MG63 (cell line): ENCODE measurements at places on chromosomes 5 and 9.

- DNase-seq: peak; percentile 50
These were observed 181.0 kb downstream of the BNC2 start for GRCh38 chr9:16689351-16689938.

DNA sequence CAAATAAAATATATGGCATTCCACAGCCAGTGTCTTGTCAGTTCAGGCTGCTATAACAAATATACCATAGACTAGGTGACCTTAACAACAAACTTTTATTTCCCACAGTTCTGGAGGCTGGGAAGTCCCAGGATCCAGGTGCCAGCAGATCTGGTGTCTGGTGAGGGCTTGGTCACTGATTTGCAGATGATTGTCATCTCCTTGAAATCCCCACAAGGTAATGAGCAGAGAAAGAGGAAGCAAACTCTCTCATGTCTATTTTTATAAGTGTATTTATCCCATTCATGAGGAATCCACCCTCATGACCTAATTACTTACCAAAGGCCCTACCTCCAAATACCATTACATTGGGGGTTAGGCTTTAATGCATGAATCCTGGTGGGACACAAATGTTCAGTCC is 663.2 kb downstream of the TLR4 start:
- DNase-seq: no peak

DNA sequence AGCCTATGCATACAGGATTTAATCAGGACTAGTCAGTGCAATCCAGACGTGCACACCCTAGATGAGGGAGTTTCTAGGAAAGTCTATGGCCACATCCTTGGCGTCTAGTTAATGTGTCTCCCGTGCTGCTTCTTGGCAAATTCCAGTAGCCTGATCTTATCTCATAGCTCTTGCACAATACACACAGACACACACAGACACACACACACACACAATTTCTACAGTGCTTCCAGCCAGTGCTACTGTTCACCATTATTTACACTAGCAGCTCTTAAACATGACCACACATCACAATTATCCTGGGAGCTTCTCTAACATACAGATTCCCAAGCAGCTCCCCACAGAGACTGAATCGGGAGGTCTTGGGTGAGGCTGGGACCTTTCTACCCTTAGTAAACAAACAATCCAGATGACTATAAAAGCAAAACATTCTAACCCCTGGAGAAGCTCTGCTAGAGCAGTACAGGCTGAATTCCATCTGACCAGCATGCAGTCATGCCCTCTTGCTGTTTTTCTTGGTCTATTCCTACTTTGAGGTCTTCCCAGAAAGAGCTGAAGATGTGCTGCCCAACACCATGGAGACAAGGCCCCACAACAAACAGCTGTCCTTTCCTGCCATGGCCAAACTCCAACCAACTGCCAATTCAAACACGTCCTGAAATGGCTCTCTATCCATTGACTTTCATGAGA is 236.6 kb downstream of the DEPDC1B start:
- no peak for DNase-seq

DNA sequence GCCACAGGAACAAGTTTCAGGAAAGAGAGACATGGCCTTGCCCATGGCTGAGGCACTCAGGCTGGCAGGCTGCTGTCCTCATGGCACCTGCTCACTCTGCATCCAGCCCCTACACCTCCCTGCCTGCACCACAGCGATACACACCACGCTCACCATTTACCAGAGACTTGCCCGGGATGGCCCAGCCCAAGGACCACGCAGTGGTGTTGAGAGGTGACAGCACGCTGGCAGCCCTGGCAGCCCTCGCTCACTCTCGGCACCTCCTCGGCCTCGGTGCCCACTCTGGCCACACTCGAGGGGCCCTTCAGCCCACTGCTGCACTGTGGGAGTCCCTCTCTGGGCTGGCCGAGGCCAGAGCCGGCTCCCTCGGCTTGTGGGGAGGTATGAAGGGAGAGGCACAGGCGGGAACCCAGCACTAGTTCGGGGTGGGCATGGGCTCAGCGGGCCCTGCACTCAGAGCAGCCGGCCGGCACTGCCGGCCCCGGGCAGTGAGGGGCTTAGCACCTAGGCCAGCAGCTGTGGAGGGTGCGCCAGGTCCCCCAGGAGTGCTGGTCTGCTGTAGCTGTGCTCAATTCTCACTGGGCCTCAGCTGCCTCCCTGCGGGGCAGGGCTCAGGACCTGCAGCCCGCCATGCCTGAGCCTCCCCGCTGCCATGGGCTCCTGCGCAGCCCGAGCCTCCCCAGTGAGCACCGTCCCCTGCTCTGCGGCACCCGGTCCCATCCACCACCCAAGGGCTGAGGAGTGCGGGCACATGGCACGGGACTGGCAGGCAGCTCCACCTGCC is 20.3 kb downstream of the ZDHHC11B start:
- no peak for DNase-seq

DNA sequence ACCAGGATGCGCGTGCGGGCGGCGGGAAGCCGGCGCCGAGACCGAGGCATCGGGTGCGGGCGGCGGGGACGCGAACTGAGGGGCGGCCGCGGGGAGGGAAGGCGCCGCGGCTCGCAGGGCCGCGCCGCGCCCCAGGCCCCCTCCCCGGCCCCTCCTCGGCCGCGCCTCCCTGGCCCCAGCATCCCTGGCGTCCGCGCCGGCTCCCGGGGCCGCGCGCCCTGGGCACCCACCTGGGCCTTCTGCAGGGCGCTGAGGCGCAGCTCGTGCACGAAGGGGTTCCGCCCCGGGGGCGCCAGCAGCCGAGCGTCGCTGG is 324 bp downstream of the LPCAT1 start:
- peak; percentile 52 for DNase-seq

DNA sequence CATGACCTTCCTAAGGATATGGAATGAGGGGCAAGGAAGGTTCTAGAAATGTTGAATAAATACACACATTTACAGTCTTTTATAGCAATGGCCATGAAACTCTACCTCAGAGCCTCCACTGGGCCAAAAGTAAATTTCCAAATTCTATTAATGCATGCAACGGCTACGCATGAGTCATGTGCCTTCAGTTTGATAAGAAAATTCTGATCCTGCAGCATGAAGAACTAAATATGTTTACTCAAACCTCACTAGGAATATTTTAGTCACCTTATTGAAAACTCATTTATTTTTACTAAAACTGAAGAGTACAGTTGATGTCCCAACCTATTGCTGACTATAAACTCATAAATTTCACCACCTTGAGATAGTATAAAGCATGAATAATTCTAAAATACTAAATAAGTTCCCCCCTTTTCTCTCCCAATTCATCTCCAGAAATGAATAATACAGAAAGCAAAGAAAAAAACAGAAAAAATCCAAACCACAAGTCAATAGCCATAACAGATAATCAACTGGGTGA is 92.4 kb downstream of the GNAQ start:
- no peak for DNase-seq

- peak; percentile 96 for DNase-seq
These were observed 143.6 kb downstream of the LHFPL2 start for GRCh38 chr5:78504704-78505677.

DNA sequence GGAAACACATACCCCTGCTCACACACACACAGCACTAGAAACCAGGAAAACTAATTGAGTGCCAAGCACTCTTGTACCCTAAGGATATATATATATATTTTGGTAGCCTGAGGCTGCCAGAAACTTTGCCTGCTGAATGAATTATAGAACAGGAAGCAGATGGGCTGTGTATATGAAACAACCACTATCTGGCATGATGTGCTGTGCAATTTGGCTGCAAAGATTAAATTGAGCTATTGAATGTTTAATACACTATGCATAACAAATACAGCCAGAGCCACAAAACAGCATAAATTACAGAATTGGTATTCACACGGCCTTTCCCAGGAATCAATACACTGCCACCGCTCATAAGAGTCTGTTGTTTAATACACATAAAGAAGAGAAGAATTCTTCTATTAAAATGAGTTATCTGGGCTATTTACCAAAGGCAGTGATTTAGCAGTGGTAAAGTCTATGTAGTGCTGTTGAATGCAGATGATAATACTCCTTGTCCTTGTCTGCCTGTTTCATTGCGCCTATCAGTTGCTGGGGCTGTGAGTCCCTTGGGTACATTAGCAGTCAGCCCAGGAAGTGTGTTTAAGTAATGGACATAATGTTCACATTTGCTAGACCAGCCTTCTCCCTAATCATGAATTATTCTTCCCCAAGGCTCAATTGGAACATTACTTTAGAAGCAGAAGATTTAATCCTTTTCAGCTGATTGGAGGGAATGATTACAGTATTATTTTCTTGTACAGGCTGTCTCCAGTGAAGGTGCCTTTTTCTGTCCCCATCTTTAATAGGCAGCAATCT is 294.3 kb downstream of the TLE1 start:
- peak; percentile 13 for DNase-seq

DNA sequence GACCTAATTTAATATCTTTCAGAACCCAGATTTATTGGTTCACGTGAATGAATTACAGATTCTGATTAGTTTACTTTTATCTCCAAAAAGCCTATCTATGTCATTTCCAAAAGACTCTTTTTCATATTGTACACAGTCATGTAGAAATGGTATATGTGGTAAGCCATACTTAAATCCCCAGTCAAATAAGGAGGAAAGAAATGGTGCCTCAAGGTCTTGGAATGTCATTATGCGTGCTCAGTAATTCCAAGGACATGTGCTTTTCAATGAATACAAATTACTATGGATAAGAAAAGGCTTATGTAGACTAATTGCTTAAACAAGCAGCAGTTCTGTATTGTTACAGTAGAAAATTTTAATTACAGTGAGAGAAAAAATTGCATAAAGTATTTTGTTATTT is 64.1 kb upstream of the TYRP1 start:
- DNase-seq: no peak

GRCh38 chr9:91384954-91385353 is 23.2 kb upstream of the AUH start:
- no peak for DNase-seq

GRCh38 chr5:93267276-93267675 is 313.7 kb downstream of the NR2F1-AS1 start:
- no peak for DNase-seq

DNA sequence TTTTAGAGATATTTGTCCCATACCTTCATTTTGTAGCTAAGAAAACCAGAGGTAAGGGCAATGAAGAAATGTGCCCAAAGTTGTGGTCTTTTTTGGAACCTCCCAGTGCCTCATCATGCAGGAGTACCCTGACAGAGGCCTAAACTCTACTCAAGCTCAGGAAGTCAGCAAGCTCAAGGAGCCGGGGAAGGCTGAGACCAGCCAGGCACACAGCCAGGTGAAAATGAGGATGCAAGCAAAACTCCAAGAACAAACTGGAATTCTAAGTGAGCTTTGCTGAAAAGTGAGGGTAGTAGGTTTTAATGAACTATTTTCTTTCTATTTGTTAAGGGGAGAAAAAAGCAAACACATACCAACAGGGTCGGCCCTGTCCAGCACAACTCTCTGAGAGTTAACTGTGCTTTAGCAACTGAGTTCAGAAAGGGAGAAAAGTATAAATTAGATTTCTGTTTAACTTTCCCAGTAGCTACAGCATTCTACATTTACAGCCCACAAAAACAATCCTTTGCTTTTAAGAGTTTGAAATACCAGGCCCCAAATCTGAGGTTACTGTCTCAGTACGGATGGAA is 146.4 kb downstream of the GNAQ start:
- no peak for DNase-seq

DNA sequence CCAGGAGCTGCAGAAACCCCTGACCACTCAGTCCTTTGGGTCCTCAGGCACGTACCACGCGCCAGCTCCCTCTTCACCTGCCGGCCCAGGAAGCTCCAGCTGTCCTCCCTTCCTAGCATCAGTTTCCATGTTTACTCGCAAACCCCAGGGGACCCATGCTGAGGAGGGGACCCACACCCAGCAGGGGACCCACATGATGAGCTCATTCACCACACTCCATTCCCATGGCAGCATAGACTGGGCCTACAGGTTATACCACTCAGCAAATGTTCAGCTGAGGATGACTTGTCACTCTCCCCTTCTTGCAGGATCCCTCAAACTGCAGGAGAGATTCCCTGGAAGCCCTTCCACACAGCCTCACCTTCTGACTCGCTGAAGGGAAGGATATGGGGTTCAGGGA is 73.5 kb upstream of the GALNT10 start:
- DNase-seq: no peak

DNA sequence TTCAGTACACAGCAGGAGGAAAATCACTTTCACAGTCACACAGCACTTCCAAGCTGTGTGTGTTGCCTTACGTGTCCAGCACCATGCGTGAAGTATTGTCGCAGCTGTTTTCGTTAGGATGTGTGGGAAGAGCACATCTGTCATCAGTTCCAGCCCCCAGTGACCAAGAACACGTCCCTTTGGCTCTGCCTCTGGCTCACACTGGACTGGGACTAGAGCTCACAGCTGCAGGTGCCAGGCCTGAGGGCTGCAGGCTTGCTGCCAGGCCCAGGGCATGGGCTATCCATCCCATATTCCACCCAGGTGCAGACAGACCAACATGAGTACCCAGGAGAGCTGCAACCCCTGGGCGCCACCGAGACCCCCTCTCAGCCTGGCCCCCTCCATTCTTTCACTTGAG is 60.5 kb upstream of the ANKRD33B start:
- no peak for DNase-seq

DNA sequence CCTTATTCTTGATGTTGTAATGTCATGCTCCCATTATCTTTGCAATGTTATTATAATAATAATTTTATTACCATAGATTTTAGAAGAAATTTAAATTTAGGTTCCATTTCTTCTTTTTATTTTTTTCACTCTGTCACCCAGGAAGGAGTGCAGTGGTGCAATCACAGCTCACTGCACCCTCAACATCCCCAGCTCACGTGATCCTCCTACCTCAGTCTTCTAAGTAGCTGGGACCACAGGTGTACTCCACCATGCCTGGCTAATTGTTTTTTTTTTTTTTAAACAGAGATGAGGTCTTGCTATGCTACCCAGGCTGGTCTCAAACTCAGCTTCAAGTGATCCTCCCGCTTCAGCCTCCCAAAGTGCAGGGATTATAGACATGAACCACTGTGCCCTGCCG is 11.9 kb downstream of the ZFR start:
- DNase-seq: no peak

GRCh38 chr9:98491231-98491651 is 217.5 kb downstream of the GABBR2 start:
- no peak for DNase-seq

DNA sequence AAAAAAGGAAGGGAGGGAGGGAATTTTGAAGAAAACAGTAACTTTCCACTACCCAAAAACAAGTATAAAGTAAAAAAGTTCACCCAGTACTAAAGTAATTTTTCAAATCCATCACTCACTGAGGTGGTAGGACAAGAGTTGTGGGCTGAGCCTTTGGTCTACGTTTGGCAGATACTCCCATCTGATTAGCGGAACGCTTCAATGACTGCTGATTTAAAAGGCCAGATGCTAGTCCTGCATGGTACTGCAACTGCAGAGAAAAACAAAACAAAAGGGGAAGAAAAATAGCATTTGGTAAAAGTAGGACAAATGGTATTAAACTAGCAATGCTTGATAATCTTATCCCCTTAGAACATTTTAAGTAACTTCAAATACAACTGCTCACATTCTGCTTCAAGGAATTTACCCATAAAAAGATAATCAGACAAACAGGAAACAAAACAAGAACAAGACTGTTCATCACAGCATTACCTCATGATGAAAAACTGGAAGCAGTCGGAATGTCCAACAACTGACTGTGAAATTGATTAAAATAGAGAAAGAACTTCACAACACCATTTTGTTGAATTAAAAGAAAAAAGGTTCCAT is 65.4 kb downstream of the MED27 start:
- no peak for DNase-seq

- peak; percentile 85 for DNase-seq
These were observed at the start of gene TRIM14 for GRCh38 chr9:98118640-98119601. Gene TRIM14 (minus strand): TSS chr9:98119222. CDS start chr9:98119188, 34 bp downstream.
